Natural killer cell (primary cell): ENCODE measurements at places on chromosomes 6 and 20. TPM values are rescaled to one million over a fixed set of nuclear protein-coding genes. Genes with fewer than 3 reads are reported as not detected.

DNA sequence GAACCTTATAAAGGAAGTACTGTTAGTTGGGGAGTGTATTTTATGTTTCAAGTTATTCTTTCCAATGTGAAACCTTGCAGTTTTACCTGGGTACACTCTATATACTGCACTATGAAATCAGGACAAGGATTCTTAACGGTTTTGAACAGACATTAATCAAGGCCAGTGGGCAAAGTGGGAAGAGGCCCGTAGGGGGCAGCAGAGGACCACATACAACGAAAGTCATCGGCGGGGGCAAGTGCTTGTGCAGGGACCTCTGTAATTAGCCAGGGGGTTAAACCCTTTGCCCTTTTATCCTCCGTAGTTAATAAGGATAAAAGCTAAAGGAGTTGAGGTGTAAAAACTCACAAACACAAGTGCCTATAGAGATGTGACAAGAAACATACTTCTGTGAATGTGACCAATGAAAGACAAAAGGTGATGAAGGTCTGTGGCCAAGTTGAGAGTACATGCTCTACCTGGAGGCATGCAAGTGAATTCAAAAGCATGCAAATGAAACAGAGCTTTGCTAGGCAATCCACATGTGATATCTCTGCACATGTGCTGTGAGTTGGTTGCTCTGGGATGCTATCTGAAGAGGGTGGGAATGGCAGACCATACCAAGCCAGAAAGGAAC is 392.7 kb upstream of the MAN1A1 start:
- no peaks in the 10 kb centered on the region for H3K27me3 ChIP-seq
- DNase-seq, result peak; percentile 48
- H3K4me3 ChIP-seq, result no peak overlapping the region
- H3K27ac ChIP-seq, result no peak overlapping the region

TSPYL4 gene
- 36.8 TPM for total RNA-seq

IP6K3 gene
- not detected for total RNA-seq

SLC32A1 gene
- not detected for total RNA-seq

ULBP1 gene
- 0.18 TPM for total RNA-seq

SAMD5 gene
- not detected for total RNA-seq

- H3K27me3 ChIP-seq, result no peaks in the 10 kb centered on the region
- no peaks in the 10 kb centered on the region for H3K36me3 ChIP-seq
- DNase-seq, result no peak
- H3K27ac ChIP-seq, result no peak overlapping the region
These were observed 28.1 kb upstream of the AKAP7 start for GRCh38 chr6:131107151-131107550.
